Spleen (tissue), 13 donors: ENCODE measurements at places on chromosomes 2 and 18. TPM values are rescaled to one million over a fixed set of nuclear protein-coding genes. Genes with fewer than 3 reads are reported as not detected.

GRCh38 chr2:58665154-58665553 lies 424.0 kb upstream of the FANCL start:
- no peak for DNase-seq
- no peaks in the 10 kb centered on the region for H3K4me1 ChIP-seq
- no peaks in the 10 kb centered on the region for H3K36me3 ChIP-seq
- H3K27me3 ChIP-seq: no peaks in the 10 kb centered on the region
- no peak overlapping the region for H3K4me3 ChIP-seq

DNA sequence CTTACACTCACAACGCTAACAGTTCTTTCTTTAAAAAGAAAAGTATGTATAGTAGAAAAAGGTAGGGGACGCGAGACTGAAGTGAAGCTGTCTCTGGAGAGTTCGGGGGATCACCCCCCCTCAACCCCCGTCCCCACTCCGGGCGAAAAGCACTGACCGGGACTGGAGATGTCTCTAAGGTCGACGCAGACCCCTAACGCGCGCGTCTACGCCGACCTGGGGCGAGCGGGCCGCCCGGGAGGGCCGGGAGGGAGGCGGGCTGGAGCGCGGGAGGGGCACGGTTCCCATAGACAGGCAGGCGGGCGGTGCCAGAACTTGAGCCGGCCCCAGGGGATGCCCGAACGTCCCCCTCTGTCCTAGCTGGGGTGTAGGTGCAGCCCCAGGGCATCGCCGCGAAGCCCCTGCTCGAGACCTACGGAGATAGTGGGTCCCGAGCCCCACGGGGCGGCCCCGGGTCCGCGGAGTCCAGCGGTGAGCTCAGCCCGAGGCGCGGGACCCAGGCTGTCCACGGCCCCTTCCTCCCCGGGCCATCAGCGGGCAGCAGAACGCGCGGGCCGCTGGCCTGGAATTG lies 82.2 kb downstream of the CHRNA1 start:
- H3K27ac ChIP-seq: peak overlapping the region; percentile 90
- DNase-seq: peak; percentile 92

GRCh38 chr2:4873876-4874593 lies 818.1 kb upstream of the SOX11 start:
- H3K36me3 ChIP-seq: no peaks in the 10 kb centered on the region
- H3K4me1 ChIP-seq: no peaks in the 10 kb centered on the region
- DNase-seq: no peak
- H3K27me3 ChIP-seq: no peaks in the 10 kb centered on the region

GRCh38 chr18:26134107-26134506 lies 438 bp downstream of the PSMA8 start:
- H3K4me3 ChIP-seq: no peak overlapping the region
- no peaks in the 10 kb centered on the region for H3K36me3 ChIP-seq
- no peaks in the 10 kb centered on the region for H3K4me1 ChIP-seq
- H3K27me3 ChIP-seq: no peaks in the 10 kb centered on the region

GRCh38 chr18:64131314-64131713 lies 17.6 kb downstream of the LINC00305 start:
- H3K27me3 ChIP-seq: no peaks in the 10 kb centered on the region
- H3K36me3 ChIP-seq: no peaks in the 10 kb centered on the region
- no peak for DNase-seq
- no peaks in the 10 kb centered on the region for H3K4me1 ChIP-seq
- H3K4me3 ChIP-seq: no peak overlapping the region

GRCh38 chr18:69759046-69759445 lies 188.6 kb downstream of the CD226 start:
- no peaks in the 10 kb centered on the region for H3K4me1 ChIP-seq
- H3K36me3 ChIP-seq: no peaks in the 10 kb centered on the region
- no peak overlapping the region for H3K4me3 ChIP-seq
- no peak overlapping the region for H3K27ac ChIP-seq
- no peak for DNase-seq

- no peak overlapping the region for H3K27ac ChIP-seq
- DNase-seq: no peak
- no peaks in the 10 kb centered on the region for H3K27me3 ChIP-seq
- H3K4me3 ChIP-seq: no peak overlapping the region
- H3K36me3 ChIP-seq: no peaks in the 10 kb centered on the region
- no peaks in the 10 kb centered on the region for H3K4me1 ChIP-seq
Measured at GRCh38 chr2:108417254-108417653, 31.8 kb upstream of the GCC2 start.

DNA sequence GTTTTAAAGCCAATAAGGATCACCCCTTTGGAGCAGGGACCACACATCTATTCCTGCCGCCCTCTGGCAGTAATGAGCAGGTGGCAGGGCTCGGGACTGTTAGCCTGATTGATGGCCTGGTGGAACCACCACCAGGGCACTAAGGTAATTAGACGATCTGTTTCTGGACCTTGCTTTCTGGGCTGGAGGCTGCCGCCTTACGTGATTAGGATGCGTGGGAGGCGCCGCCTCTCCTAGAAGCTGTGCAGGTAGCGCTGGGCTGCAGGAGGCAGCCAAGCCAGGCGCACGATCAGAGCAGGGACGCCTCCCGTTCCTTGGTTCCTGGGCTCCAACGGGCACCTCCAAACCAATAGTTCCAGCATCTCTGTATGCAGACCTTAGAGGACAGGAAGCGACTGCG lies 242.6 kb upstream of the RAB12 start:
- no peak overlapping the region for H3K27ac ChIP-seq
- peaks cover 12% of the 10 kb centered on the region for H3K27me3 ChIP-seq
- H3K4me1 ChIP-seq: peaks cover 7% of the 10 kb centered on the region
- no peak overlapping the region for H3K4me3 ChIP-seq
- H3K36me3 ChIP-seq: no peaks in the 10 kb centered on the region
- no peak for DNase-seq

- DNase-seq: no peak
- no peak overlapping the region for H3K4me3 ChIP-seq
- no peaks in the 10 kb centered on the region for H3K4me1 ChIP-seq
- H3K27me3 ChIP-seq: no peaks in the 10 kb centered on the region
Measured at GRCh38 chr2:48264627-48265026, 265.3 kb upstream of the STON1 start.

GRCh38 chr2:217462121-217462520 lies 540.7 kb downstream of the TNS1 start:
- DNase-seq: no peak
- H3K4me1 ChIP-seq: no peaks in the 10 kb centered on the region
- no peak overlapping the region for H3K27ac ChIP-seq
- H3K4me3 ChIP-seq: no peak overlapping the region
- H3K27me3 ChIP-seq: no peaks in the 10 kb centered on the region

- no peaks in the 10 kb centered on the region for H3K36me3 ChIP-seq
- H3K4me1 ChIP-seq: no peaks in the 10 kb centered on the region
- no peak overlapping the region for H3K4me3 ChIP-seq
- H3K27me3 ChIP-seq: no peaks in the 10 kb centered on the region
- DNase-seq: no peak
- H3K27ac ChIP-seq: no peak overlapping the region
Measured at GRCh38 chr2:123913143-123913735, 111.8 kb upstream of the CNTNAP5 start.

- peak; percentile 44 for DNase-seq
- H3K27ac ChIP-seq: peak overlapping the region; percentile 34
- no peaks in the 10 kb centered on the region for H3K36me3 ChIP-seq
- peaks cover 98% of the 10 kb centered on the region for H3K27me3 ChIP-seq
- peaks cover 25% of the 10 kb centered on the region for H3K4me1 ChIP-seq
- H3K4me3 ChIP-seq: no peak overlapping the region
Measured at GRCh38 chr2:218856167-218856895, 3.3 kb upstream of the WNT6 start.

GRCh38 chr2:176270100-176270750 lies 983 bp downstream of the MTX2 start:
- no peak for DNase-seq
- H3K36me3 ChIP-seq: no peaks in the 10 kb centered on the region
- peak overlapping the region; percentile 71 for H3K4me3 ChIP-seq
- no peaks in the 10 kb centered on the region for H3K27me3 ChIP-seq

DNA sequence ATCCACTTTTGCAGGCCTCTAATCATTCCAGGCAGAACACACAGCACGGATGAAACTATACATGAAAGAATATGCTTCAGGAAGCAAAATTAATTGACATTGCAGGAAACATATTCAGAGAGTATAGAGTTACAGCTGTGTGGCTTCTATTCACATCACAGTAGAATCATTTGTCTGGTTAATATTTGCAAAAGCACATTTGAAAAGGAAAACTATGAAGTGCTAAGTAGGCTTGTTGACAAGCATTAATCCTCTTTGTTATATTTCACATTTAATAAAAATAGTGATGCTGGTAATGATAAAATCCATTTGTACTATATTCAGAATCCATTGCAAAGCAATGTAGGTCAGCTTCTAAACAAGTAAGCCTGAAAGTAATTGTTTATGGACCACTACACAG lies 32.2 kb upstream of the PIK3C3 start:
- no peak overlapping the region for H3K27ac ChIP-seq
- DNase-seq: no peak

GRCh38 chr2:240500561-240501423 lies 57.0 kb downstream of the ANKMY1 start:
- DNase-seq: peak; percentile 64
- H3K27ac ChIP-seq: no peak overlapping the region
- H3K36me3 ChIP-seq: peaks cover 80% of the 10 kb centered on the region

- H3K36me3 ChIP-seq: no peaks in the 10 kb centered on the region
- no peak overlapping the region for H3K27ac ChIP-seq
- no peaks in the 10 kb centered on the region for H3K27me3 ChIP-seq
- no peak overlapping the region for H3K4me3 ChIP-seq
Measured at GRCh38 chr2:170354855-170355780, 177.2 kb downstream of the MYO3B start.

DNA sequence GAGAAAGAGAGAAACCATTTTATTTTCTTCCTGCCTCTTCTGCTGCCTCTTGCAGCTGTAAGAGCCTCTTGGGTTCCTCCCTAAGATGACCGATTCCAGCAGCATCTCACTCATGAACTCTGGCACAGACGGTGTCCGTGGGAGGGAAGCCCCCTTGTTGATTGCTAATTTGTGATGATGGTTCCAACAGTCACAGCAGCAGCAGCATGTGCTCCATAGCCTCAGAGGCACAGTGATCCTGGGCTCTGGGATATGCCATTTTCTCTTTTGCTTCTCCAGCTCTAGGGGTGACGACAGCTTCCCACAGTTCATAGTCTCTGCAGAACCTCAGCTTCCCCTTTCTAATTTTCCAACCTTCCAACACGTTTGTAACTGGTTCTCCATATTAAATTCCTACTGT lies 324.2 kb upstream of the HS6ST1 start:
- no peaks in the 10 kb centered on the region for H3K36me3 ChIP-seq
- H3K4me1 ChIP-seq: peaks cover 9% of the 10 kb centered on the region
- H3K27ac ChIP-seq: no peak overlapping the region
- H3K4me3 ChIP-seq: no peak overlapping the region

DNA sequence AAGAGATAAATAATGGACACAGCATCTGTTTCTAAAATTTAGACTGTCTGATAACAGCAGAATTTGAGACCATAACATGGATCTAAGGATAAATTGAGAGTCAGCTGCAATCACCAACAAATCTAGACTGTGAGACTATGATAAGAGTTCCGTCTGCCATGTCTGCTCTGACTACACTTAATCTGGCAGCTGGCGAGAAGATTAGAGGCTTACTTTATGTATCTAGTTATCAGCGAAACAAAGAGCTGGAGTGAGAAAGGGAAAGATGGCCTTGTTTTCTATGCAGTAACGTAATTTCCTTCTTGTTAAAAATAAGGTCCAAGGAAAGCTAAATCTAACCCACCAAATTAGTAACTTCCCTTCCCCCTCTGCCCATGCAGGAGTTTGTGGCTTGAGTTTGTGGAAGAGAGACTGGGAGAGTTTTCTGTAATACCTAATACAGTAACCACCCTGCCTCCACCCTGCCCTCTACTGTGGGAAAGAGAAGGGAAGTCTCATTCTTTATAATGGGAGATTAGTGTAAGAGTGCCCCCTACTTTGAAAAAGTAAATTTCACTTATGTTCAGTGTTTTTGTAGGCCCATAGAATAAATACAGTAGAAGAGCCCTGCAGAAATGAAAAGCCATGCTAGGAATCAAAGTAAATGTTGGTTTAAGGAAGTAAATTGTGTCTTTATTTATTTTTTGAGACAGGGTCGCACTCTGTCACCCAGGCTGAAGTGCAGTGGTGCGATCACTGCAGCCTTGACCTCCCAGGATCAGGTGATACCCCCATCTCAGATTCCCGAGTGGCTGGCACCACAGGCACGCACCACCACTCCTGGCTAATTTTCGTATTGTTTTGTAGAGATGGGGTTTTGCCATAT lies 27.5 kb downstream of the EML4 start:
- no peak overlapping the region for H3K4me3 ChIP-seq
- no peaks in the 10 kb centered on the region for H3K27me3 ChIP-seq
- DNase-seq: no peak
- H3K27ac ChIP-seq: peak overlapping the region; percentile 70
- peaks cover 92% of the 10 kb centered on the region for H3K4me1 ChIP-seq
- no peaks in the 10 kb centered on the region for H3K36me3 ChIP-seq

DNA sequence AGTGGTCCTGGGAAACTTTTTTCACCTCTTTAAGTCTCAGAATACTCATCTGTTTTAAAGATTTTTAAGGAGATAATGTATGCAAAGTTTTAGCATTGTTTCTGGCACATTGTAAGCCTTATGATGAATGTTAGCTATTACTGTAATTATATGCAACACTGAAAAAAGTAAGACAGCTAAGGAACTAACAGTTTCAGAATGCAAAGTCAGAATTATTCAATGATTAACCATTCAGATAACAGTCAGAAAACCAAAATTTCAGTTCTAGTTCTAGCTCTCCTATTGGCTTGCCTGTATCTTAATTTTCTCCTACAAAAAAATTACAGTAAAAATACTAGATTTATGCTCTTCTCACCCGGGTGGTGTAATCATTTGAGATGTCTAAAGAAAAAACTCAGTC lies 101.1 kb downstream of the SLC4A10 start:
- DNase-seq: no peak
- H3K4me1 ChIP-seq: no peaks in the 10 kb centered on the region
- H3K27ac ChIP-seq: no peak overlapping the region
- no peaks in the 10 kb centered on the region for H3K36me3 ChIP-seq

- H3K4me1 ChIP-seq: no peaks in the 10 kb centered on the region
- H3K27me3 ChIP-seq: no peaks in the 10 kb centered on the region
- no peak for DNase-seq
- no peak overlapping the region for H3K27ac ChIP-seq
- no peak overlapping the region for H3K4me3 ChIP-seq
Measured at GRCh38 chr2:29560566-29560965, 360.8 kb downstream of the ALK start.

- no peaks in the 10 kb centered on the region for H3K36me3 ChIP-seq
- no peak overlapping the region for H3K27ac ChIP-seq
- H3K4me3 ChIP-seq: no peak overlapping the region
- no peak for DNase-seq
- no peaks in the 10 kb centered on the region for H3K4me1 ChIP-seq
Measured at GRCh38 chr18:54743605-54743995, 84.7 kb upstream of the RAB27B start.

- peaks cover 25% of the 10 kb centered on the region for H3K4me1 ChIP-seq
- H3K4me3 ChIP-seq: peak overlapping the region; percentile 66
- no peaks in the 10 kb centered on the region for H3K27me3 ChIP-seq
Measured at GRCh38 chr18:22558945-22559385, 141.2 kb upstream of the CTAGE1 start.

- H3K27ac ChIP-seq: no peak overlapping the region
- no peaks in the 10 kb centered on the region for H3K4me1 ChIP-seq
- no peaks in the 10 kb centered on the region for H3K36me3 ChIP-seq
- no peaks in the 10 kb centered on the region for H3K27me3 ChIP-seq
Measured at GRCh38 chr2:180647621-180648020, 332.8 kb upstream of the UBE2E3 start.

CCL20 gene
- not detected for total RNA-seq

SUCLG1 gene
- 49.0 TPM for total RNA-seq

KCNS3 gene
- total RNA-seq: 0.80 TPM

LOXHD1 gene
- total RNA-seq: 2.4 TPM

RAB6D gene
- total RNA-seq: not detected

GPBAR1 gene
- 7.3 TPM for total RNA-seq

ATOH8 gene
- total RNA-seq: 18.6 TPM

NYAP2 gene
- total RNA-seq: 0.16 TPM

XDH gene
- not detected for total RNA-seq

TMEFF2 gene
- total RNA-seq: not detected

CLEC4F gene
- 3.0 TPM for total RNA-seq

CPO gene
- total RNA-seq: not detected
